ENCODE measurements at places on chromosomes 5 and 9. TPM values are rescaled to one million over a fixed set of nuclear protein-coding genes. Genes with fewer than 3 reads are reported as not detected.
A peak's percentile ranks its signal among the peaks of the same experiment; 100 is the strongest.

Gene SLC46A2
- total RNA-seq: not detected

Gene FOXD1
- total RNA-seq: 24.8 TPM

Gene UIMC1
- 24.6 TPM for total RNA-seq

Gene APBA1
- 3.1 TPM for total RNA-seq

DNA sequence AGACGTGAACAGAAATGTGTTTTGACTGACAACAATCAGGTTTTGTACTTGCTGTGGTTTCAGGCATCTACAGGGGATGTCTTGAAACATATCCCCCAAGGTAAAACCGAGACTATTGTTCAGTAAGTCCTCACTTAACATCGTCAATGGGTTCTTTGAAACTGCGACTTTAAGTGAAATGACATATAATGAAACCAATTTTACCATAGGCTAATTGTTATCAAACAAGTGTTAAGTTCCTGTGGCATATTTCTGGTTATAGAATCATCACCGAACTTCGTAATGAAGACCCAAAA is 16.4 kb upstream of the OMD start:
- DNase-seq: no peak

DNA sequence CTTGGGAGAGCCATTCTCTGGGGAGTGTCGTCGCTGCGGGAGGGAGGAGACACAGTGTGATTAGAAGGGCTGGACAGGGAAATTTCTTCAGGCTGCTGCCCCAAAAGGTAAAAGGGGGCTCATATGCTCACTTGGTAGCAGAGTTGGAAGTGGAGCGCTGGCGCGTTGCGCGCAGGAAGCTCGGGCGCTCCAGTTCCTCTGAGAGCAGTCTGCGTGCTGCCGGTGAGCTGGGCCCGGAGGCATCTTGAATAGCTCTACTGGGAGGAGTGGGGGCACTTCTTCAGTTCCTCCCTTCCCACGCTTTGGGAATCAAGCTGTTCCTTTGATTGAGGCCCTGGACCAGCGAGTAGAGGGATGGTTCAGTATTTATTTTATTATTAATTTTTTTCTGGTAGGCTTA is 2.7 kb downstream of the RXFP3 start:
- DNase-seq: no peak

DNA sequence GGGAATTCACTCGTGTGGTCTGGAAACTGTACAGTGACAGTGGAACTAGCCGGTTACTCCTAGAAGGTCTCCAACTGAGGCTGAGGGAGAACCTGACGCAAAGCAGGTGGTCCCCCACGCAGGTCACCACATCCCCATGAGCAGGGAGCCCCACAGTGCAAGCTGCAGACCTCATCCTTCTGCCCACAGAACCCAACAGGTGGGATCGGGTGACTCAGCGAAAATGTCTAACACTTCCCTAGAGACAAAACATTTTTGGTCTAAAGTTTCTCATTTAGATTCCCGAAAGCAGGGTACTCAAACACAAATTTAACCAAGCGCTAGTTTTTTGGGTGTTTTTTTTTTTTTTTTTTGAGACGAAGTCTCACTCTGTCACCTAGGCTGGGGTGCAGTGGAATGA is 62.4 kb upstream of the RETREG1 start:
- DNase-seq: no peak

- no peak for DNase-seq
Observed at GRCh38 chr5:79086116-79086515, 16.5 kb downstream of the BHMT2 start.

GRCh38 chr9:35708146-35708545 is 18.4 kb upstream of the TPM2 start:
- DNase-seq: no peak

- DNase-seq: no peak
Observed at GRCh38 chr5:180535573-180535972, 41.4 kb downstream of the CNOT6 start.

- DNase-seq: no peak
Observed at GRCh38 chr9:90611568-90611967, 31.1 kb downstream of the DIRAS2 start.

DNA sequence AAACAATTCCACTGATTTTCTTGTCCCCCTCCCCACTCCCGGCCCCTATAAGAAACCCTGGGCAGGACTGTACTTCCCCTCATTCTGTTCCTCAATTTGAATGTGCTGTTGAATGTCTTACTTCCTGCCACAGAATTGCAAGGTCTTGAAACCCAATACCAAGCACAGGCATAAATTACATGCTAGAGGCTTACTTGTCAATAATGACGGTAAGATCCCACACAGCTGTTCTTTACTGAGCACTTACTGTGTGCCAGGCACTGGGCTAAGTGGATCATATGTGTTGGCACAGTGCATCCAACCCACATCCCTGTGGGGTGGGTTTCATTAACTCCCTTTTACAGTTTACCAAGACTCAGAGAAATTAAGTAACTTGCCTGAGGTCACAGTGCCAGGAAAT is 63.4 kb downstream of the MVB12B start:
- DNase-seq: peak; percentile 31

- no peak for DNase-seq
Observed at GRCh38 chr9:96419691-96419969, 1.5 kb upstream of the ZNF367 start.

DNA sequence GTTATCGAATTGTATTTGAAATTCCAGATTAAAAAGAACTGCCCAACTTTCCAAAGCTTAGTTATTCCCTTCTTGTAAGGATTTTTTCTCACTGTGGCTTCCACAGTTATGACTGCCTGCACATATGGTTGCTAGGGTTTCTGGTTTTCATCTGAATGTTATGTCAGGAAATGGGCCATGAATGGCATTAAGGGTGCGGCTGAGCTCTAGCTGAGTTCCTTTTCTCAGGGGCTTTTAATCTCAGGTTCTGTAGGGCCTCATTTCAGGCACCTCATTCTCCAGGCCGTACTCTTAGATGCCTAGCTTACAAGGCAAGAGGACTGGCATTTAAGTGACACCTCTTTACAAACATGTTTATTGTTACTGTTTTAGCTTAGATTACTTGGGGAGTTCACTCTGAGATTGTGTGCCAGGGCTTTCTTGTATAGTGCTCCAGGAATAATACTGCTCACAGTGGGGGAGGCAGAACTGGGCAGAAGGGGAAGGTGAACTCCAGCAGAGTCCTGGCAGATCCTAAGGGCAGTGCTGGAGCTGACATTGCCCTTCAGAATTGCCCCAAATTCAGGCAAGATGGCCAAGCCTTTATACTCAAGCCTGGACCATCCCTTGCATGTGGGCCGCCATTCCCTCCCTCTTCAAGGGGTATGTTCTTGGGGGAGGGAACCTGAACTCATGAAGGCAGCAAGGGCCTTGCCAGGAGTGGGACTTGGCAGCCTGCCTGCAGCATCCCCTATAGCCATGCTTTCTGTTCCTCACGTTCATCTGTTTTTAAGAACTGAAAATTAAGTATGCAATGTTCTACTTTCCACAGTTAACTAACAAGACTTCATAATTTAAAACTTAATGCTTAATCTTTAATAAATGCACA is 111.5 kb downstream of the KDM4C start:
- no peak for DNase-seq

GRCh38 chr5:178357121-178357521 is 124.5 kb upstream of the PHYKPL start:
- DNase-seq: no peak

GRCh38 chr5:67203701-67204074 is 7.1 kb upstream of the CD180 start:
- no peak for DNase-seq

DNA sequence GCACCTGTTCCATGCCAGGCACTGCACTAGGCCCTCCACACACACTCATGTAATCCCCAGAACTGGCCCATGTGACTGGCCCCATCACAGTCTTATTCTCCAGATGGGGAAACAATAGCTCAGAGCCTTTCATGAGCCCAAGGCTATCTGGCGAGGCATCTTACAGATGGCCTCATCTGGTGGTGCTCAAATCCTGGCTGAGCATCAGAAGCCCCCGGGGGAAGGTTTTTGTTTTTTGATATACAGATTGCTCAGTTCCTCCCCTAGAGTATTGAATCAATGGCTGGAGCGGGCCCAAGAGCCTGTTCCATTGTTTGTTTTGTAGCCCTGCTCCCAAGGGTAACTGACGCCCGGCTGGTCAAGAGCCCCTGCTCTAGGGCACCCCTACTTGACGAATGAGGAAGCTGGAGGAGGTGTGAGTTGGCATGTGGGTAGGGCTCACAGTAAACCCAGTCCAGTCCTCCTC is 145.3 kb upstream of the RAPGEF1 start:
- no peak for DNase-seq
